Mucosa of gallbladder (tissue), 1 donor: ENCODE measurements at places on chromosomes 1 and 21. TPM values are rescaled to one million over a fixed set of nuclear protein-coding genes. Genes with fewer than 3 reads are reported as not detected.

Gene C1orf226
- 31.4 TPM for total RNA-seq

- no peak for DNase-seq
Measured at GRCh38 chr21:45102391-45102932, 28.1 kb downstream of the ADARB1 start.

DNA sequence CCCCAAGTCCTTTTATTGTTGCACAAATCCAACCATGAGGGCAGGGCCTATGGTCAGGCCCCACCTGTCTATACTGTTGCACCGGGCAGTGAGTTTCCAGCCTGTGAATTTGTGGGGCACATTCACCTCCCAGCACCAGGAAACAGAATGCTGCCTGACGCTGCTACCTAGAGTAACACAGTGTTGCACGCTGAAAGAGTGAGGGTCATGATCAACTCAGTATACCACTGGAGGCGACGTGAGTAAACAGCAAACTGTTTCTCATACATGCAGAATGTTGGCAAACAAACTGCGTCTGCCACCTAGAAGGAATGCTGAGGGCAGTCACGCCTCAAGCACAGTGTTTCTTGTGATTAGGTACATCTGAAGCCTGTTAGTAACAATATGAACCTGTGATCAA, 13.4 kb upstream of the LRRC47 start:
- peak; percentile 23 for DNase-seq

DNA sequence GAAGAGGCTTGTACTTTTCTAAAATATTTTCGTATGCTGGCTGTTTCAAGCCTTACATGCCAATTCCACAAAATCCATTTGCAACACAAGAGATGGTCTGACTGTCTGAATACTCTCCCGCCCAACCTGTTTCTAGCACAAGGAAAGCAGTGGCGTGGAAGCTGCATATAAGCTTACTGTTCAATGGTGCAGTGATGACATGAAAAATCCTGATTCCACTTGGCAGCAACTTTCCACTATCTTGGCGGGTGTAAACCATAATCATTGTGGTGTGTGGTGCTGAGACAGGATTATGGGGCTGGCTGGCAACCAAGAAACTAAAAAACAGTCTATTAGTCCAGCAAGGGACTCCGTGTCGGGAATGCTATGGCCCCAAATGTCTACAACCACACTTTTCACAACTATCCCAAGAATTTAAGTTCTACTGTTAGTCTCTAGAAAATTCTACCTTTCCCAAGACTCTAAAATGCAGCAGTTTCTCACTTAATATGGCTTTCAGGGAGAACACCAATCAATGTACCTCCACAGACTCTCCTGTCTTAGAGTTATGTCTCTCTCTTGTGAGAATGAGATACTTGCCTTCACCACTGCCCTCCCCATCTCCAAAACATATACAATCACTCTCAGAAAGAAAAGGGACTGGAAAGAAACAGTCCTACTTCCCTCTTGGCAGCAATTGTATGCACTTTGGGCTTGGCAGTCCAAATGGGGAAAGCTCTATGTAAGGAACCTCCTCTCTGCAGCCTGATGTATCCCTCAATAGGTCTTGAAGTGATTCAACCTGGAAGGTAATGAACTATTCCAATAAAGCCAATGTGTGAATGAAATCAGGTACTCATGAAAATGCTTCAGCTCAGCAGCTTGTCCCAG, 9.5 kb downstream of the COLGALT2 start:
- DNase-seq: no peak
